Dermis microvascular lymphatic vessel endothelial cell (primary cell): ENCODE measurements at places on chromosomes 5 and 9. TPM values are rescaled to one million over a fixed set of nuclear protein-coding genes. Genes with fewer than 3 reads are reported as not detected.

The NPR3 gene
- total RNA-seq = 0.13 and 0.38 TPM in 2 replicates

GRCh38 chr9:124054582-124055227 lies 43.1 kb downstream of the LHX2 start:
- no peak for DNase-seq

GRCh38 chr5:88897748-88898147 lies 14.8 kb upstream of the MEF2C start:
- DNase-seq = no peak

- no peak for DNase-seq
Measured at GRCh38 chr5:166786178-166786577, 1505.3 kb upstream of the WWC1 start.

The COL15A1 gene
- total RNA-seq = 2.0 and 2.8 TPM in 2 replicates

- peak; percentile 78 for DNase-seq
Measured at GRCh38 chr9:127899128-127899943, at the start of gene ST6GALNAC6. Gene ST6GALNAC6, minus strand, starts transcription at chr9:127899603. Its CDS starts 1,622 bp downstream, at chr9:127897981.

The GPR151 gene
- total RNA-seq = not detected in 2 replicates

The STKLD1 gene
- 0.26 and 0.38 TPM in 2 replicates for total RNA-seq

The ADAMTSL1 gene
- 4.7 and 9.1 TPM in 2 replicates for total RNA-seq

The SPDL1 gene
- 5.1 and 10.5 TPM in 2 replicates for total RNA-seq

DNA sequence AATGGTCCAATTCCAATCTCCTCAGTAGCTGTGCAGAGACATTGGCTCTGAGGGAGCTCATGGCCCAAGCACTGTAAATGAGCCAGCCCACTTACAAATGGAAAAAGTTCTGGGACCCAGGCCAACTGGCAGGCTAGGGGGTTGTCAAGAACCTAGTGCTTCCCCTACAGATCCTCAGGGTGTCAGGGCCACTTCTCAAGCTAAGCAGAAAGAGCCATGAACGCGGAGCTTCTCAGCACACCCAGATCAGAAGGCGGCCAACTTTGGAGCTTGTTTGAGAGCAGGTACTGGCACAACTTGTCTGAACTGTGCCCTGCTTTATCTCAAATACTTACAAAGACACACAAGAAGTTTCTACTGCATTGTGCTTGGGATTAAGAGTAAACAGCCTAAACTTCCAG lies 17.5 kb downstream of the TLE1 start:
- DNase-seq = peak; percentile 67

DNA sequence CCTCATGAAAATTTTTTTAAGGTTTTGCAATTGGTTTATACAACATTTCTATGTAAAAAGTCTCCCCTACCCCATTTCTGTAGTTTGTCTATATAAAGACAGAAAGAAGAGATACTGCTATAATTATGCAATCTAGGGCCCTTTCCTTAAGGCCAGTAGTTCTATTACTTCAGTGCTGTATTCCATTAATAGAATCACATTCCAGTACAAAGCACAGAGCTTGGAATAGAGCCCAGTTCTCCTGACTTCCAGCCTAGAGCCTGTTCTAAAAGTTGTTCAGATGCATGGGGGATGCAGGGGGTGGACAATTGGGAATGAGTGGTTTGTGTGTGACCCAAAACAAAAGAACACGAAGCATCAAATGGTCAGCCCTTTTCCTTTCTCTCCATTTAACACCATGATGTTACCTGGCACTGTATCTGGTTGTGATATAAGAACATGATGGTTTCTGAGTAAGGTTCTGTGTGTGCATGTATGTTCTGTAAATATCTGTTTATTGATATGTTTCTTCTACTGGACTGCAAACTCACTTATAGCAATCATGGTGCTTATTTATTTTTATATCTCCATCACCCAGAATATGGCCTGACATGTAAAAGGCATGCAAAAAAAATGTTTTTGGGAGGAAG lies 8.2 kb upstream of the GRAMD2B start:
- no peak for DNase-seq

DNA sequence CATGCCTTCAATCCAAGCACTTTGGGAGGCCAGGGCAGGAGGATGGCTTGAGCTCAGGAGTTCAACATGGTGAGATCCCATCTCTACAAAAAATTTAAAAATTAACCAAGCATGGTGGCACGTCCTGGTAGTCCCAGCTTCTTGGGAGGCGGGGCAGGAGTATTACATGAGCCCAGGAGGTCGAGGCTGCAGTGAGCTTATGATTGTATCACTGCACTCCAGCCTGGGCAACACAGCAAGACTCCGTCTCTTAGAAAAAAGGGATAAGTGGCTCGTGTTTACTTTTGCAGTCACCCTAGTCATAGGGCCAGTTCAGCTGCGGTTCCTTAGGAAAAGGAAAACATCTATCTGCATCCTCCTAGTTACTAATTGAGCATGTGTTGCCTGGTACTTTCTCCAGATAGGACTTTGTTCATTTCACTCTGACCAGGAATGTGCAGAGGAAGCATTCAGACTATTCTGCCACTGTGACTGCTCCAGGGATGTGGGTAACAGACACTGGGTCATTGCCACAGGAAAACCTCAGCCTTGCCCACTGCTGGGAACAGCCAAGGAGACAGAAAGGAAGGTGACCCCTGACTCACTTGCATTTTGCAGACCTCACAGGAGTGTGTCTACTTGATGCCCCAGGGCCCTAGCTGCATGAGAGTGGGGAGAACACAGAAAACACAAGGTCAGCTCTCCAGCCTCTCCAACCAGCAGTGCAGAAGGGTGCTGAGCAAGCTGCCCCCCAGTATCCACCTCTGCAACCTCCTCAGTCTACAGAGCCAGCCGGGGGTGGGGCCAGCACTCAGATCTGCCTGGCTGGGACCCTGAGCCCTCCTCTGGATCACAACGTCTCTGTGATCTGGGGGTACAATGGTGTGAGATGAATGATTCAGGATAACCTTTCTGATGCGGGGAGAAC lies 33.9 kb upstream of the ALDH1B1 start:
- DNase-seq = no peak

The SIL1 gene
- 43.4 and 62.7 TPM in 2 replicates for total RNA-seq

DNA sequence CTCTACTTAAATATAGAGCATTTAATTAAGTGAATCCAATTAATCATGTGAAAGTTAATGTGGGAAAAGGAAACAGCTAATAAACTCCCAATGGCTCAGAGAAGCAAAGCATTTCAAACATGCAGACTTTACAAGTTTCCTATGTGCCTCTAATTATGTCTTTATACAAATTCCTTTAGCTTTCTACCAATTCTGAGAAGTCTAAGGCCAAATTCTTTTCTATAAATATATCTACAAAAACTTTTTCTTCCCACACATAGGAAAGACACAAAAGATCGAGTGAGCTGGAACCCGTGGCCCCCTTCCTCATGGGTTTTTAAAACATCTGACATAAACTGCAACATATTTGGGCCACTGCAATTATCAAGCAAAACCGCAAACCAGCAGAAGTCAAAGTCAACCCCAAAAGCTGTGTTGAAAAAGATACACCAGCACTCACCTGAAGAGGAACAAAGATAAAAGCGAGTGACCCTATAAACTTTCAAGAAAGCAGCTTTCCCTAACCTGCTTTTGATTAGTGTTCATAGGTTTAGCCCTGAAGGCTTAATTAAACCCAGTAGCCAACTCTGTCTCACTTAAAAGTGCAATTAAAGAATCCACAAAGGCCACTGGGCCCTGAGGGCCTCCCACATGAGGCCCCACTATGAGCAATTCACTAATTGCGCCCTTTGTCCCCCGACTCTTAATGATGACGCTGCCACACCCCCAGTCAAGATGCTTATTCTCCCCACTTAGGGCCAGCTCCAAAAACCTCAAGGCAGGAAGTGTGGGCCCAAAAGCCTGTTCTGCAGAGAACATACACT lies 12.1 kb downstream of the SEMA5A start:
- DNase-seq = no peak

The PCDHGA4 gene
- total RNA-seq = 0.90 and 2.1 TPM in 2 replicates
